ENCODE measurements at places on chromosomes 5 and 9. TPM values are rescaled to one million over a fixed set of nuclear protein-coding genes. Genes with fewer than 3 reads are reported as not detected.

NIM1K gene
- 0.34 TPM for total RNA-seq

MYORG gene
- 5.5 TPM for total RNA-seq

CDKN2A gene
- not detected for total RNA-seq

ADAMTS6 gene
- 1.7 TPM for total RNA-seq

TLE4 gene
- total RNA-seq: 16.3 TPM

C5orf52 gene
- not detected for total RNA-seq

HMGCS1 gene
- total RNA-seq: 43.8 TPM

PAEP gene
- total RNA-seq: not detected

BRINP1 gene
- total RNA-seq: 0.44 TPM
